Tibial nerve (tissue), 4 donors: ENCODE measurements at places on chromosomes 1 and 21. TPM values are rescaled to one million over a fixed set of nuclear protein-coding genes. Genes with fewer than 3 reads are reported as not detected.

The DAB1 gene
- 4.0 TPM for total RNA-seq

DNA sequence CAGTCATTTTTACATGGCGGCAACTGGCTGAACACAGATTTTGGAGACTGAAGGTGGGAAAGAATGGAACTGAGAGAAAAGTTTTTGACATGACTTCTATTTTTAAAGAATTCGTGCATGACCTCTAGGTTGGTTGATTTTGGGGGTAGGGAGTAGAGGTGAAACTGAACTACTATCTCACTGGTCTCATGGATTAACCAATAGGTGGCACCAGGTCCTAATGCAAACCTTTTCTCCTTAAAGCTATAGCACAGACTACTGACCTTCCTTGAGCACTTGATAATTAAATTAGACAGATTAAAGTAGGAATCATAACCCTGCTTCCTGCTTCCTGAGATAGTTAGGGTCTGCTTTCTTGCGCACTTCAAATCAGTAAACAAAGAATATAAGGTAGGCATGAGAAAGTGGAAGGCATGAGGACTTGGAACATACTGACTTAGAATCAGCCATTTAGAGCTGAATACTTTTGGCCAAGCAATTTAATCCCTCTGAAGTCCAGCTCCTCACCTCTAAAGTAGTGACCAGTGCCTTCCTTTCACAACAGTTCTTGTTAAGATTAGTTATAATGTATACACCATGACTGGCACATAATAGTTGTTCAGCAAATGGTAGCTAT lies 206.0 kb downstream of the CENPF start:
- no peak overlapping the region for H3K4me3 ChIP-seq
- no peaks in the 10 kb centered on the region for H3K36me3 ChIP-seq
- no peak overlapping the region for H3K27ac ChIP-seq
- no peaks in the 10 kb centered on the region for H3K4me1 ChIP-seq

DNA sequence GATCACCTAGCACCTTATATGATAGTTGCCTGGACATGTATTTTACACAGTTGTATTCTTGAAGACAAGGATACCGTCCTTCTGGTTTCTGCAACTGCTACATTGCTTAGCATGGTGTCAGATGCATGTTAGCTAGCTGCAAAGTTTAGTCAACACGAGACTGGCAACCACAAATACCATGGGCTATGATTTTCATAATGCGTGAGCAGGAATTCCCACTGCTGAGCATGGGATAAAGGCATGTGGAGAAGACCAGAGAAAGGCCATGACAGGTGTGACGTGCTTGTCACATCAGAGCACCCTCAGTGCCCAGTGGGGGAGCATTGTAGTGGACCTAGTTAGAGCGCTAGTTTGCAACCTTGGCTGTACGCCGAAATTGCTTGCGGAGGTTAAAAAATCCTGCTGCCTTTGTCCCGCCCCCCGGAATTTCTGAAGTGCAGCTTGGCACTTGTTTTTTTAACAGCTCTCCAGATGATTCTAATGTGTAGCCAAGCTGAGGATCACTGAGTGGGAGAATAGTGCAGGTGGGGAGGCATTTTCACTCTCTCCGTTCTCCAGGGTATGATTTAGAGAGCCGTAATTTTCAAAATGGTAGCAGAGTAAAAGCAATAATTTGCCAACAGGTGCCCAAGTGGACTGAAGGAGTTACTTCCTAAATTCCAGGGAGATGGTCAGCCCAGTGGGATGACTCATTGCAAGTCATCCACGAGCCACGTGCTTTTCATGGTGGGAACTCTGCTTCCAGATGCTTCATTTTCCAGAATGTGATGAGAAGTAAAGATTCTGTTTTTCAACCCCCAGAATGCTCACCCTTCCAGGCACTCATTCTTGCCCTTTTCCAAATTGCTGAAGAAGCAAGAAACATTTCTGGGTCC lies 81.0 kb downstream of the CNIH3 start:
- no peak overlapping the region for H3K4me3 ChIP-seq
- no peaks in the 10 kb centered on the region for H3K27me3 ChIP-seq
- H3K36me3 ChIP-seq = no peaks in the 10 kb centered on the region

DNA sequence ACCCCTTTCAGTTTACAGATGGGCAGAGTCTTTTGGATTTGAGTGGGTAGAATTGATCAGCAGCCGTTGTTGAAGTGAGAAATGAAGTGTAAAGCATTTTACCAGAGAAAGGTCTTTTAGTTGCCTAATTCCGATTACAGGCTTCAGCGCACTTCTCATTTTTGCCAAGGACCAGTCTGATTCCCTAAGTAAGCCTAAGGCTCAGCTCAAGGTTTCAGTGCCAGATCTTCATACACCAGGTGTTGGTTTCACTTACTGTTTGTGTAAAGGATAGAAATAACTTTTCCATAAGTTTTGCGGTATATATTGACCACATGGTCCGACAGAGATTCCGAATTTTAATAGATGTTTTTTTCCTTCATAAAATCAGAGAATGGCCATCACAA lies 83.9 kb upstream of the BMP8A start:
- peak overlapping the region; percentile 96 for H3K27ac ChIP-seq
- H3K4me1 ChIP-seq = no peaks in the 10 kb centered on the region
- peak overlapping the region; percentile 67 for H3K4me3 ChIP-seq
- no peak for DNase-seq

- no peak overlapping the region for H3K4me3 ChIP-seq
- no peaks in the 10 kb centered on the region for H3K4me1 ChIP-seq
- no peak for DNase-seq
- H3K36me3 ChIP-seq = no peaks in the 10 kb centered on the region
- no peak overlapping the region for H3K27ac ChIP-seq
Observed at GRCh38 chr21:46596201-46596600, 8.7 kb downstream of the S100B start.

DNA sequence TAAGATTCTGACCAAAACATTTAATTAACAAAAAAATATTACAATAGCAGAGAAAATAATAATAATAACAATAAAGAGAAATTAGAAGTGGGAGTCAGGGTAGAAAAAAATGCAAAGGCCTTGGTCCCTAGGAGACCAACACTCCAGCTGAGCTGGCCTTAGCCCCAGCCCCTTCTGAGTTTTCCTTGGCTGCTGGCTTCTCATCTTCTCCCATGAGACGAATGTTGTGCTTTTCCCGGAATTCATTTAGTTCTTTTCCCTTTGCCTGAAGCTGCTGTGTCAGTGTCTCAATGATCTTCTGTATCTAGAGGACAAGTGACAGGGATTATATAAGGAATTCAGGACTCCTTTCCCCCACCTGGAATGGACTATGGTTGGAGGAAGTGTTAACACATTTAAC lies 2.4 kb downstream of the KLHDC9 start:
- DNase-seq = no peak
- no peak overlapping the region for H3K4me3 ChIP-seq
- H3K36me3 ChIP-seq = peaks cover 36% of the 10 kb centered on the region
- no peaks in the 10 kb centered on the region for H3K27me3 ChIP-seq
- H3K4me1 ChIP-seq = no peaks in the 10 kb centered on the region

The KCNJ9 gene
- total RNA-seq = not detected

DNA sequence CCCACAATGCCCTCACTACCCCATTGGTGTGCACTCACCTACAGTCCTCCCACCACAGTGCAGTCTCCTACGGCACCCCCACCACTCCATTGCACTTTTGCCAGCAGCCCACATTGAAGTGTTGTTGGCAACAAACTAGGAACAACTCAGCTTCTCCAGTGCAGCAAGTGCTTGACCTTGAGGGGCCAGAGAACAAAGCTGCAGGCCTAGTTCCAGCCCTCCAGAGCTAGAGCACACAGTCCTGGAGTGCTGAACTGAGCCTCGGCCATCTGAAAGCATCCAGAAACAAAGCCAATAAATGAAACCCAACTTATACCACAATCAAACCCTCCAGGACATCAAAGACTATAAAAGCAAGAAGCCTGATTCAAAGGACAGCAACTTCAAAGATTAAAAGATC lies 129.9 kb downstream of the C1orf94 start:
- H3K4me1 ChIP-seq = no peaks in the 10 kb centered on the region
- DNase-seq = no peak
- H3K27ac ChIP-seq = no peak overlapping the region
- no peak overlapping the region for H3K4me3 ChIP-seq

DNA sequence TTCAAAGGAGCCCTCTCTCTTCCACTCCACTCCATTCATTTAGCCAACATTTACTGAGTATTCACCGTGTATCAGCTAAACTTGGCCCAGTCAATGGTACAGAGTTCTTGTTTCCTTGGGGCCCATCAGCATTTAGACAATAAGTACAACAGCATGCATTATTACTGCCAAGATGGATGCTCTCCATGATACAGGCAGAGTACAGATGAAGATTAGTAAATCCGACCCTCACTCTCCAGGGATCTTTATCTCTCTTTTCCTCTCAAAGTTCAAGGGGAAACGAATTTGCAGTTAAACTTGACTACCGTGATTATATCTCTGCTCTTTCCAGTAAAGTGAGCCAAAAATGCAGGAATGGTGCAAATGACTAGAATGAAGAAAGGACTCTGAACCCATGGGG lies 184.6 kb upstream of the DUSP10 start:
- no peaks in the 10 kb centered on the region for H3K27me3 ChIP-seq
- no peak for DNase-seq
- no peaks in the 10 kb centered on the region for H3K4me1 ChIP-seq
- no peaks in the 10 kb centered on the region for H3K36me3 ChIP-seq
- no peak overlapping the region for H3K4me3 ChIP-seq

The RPE65 gene
- total RNA-seq = not detected

DNA sequence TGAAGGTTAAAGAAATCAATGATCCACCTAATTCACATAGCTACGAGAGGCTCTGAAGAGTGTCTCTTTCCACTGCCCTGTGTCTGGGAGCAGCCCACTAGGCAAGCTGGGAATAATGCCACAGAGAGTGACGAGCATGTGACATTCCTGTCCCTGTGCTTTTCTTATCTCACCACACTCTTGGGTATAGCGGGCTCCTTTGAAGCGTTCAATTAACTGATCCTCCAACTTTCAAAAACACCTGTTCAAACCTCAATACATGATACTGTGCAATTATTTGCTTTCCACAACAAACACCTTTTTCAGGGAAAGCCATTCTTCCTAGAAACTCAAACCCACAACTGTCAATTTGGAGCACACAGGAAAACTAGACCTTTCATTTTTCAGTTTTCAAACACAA lies 43.4 kb downstream of the PLPP3 start:
- no peak overlapping the region for H3K4me3 ChIP-seq
- H3K27me3 ChIP-seq = no peaks in the 10 kb centered on the region
- H3K4me1 ChIP-seq = peaks cover 19% of the 10 kb centered on the region

The PADI6 gene
- total RNA-seq = not detected

The VCAM1 gene
- 21.2 TPM for total RNA-seq

The FCRLB gene
- total RNA-seq = 4.7 TPM

- no peaks in the 10 kb centered on the region for H3K27me3 ChIP-seq
- H3K4me1 ChIP-seq = no peaks in the 10 kb centered on the region
- no peaks in the 10 kb centered on the region for H3K36me3 ChIP-seq
- H3K4me3 ChIP-seq = no peak overlapping the region
- DNase-seq = no peak
Observed at GRCh38 chr1:147641695-147642592, 28.4 kb downstream of the ACP6 start.

DNA sequence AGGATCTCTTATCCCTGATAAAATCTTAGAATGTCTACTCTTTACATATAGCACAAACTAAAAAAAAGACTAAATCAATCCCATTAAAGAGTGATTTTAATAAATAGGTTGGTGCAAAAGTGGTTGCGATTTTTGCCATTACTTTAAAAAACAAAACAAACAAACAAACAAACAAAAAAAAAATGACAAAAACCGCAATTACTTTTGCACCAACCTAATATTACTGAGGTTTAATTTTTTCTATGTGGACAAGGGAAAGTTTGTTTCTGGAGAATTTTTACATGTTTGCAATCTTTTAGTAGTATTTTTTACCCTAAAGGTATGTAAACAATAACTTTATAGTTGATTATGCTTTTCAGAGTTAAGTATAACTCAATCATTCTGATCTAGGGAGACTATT lies 119.7 kb upstream of the ADAMTS5 start:
- no peak overlapping the region for H3K27ac ChIP-seq
- H3K36me3 ChIP-seq = no peaks in the 10 kb centered on the region
- no peaks in the 10 kb centered on the region for H3K27me3 ChIP-seq
- H3K4me3 ChIP-seq = no peak overlapping the region
- no peaks in the 10 kb centered on the region for H3K4me1 ChIP-seq
- no peak for DNase-seq

DNA sequence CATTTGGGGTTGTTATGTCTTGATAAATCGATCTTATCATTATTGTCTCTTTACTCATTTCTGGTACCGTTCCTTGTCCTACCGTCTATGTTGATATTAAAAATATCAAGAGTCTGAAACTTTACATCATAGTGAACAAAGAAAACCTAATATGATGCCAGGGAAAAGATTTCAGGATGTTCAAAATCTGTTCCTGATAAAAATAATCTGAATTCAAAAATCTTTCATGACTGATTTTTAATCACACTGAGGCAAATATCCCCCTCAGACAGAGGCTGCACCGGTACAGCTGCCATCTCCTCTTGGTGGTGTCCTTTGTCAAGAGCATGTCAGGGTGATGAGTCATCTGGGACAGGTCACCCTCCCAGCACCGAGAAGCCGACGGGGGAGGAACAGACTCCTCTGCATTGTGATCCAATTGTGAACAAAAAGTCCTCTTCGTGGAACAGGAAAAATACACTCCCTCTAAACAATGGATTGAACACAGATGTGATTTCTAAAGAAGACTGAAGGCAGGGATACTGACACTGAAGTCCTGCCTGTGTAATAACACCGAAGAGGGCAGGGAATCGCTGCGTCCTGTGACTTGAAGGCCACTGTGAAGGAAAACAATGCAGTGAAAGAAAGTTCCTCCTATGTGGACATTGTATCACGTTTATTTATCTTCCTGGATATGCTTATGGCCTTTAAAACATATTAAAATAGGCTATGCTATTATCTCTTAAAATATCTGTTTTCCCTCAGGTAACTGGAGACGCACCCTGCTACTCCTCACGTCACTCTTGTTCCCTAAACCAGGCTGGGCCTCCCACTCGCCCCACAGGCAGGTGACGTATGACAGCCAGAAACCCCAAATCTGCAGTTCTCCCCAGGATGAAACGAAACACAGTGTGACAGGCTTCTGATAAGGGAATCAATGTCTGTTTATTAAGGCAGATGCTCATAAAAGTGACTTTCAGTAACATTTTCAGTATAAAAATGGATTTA lies 4.3 kb upstream of the SPATC1L start:
- H3K4me3 ChIP-seq = no peak overlapping the region
- H3K27me3 ChIP-seq = no peaks in the 10 kb centered on the region
- peak overlapping the region; percentile 46 for H3K27ac ChIP-seq
- H3K4me1 ChIP-seq = no peaks in the 10 kb centered on the region
- H3K36me3 ChIP-seq = peaks cover 5% of the 10 kb centered on the region

GRCh38 chr1:94025383-94026340 lies 95.3 kb downstream of the ABCA4 start:
- H3K36me3 ChIP-seq = no peaks in the 10 kb centered on the region
- no peak overlapping the region for H3K4me3 ChIP-seq
- peak overlapping the region; percentile 56 for H3K27ac ChIP-seq
- H3K27me3 ChIP-seq = no peaks in the 10 kb centered on the region
- DNase-seq = no peak
- H3K4me1 ChIP-seq = peaks cover 6% of the 10 kb centered on the region

The TNN gene
- not detected for total RNA-seq

DNA sequence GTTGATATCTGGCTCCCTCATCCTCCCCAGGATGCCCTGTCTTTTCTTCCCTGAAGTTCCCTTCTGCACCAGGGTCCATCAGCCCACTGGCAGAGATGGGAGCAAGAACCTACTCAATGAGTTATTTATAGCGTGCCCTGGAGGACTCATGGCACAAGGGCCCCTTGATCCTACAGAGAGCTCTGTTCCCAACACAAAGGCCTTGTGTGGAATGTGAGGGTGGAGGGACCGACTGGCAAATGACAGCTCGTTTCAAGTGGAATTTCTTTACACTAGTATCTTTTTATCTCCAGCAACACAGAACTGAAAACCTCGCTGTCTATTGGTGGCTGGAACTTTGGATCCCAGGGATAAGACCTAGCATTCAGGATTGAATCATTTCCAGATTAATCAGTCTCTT lies 22.4 kb downstream of the CHI3L2 start:
- no peaks in the 10 kb centered on the region for H3K4me1 ChIP-seq
- DNase-seq = no peak
- H3K27me3 ChIP-seq = no peaks in the 10 kb centered on the region
